ENCODE measurements at places on chromosomes 12 and 14. TPM values are rescaled to one million over a fixed set of nuclear protein-coding genes. Genes with fewer than 3 reads are reported as not detected.

The ASB2 gene
- total RNA-seq = not detected

The HCAR3 gene
- total RNA-seq = 0.16 TPM

The ERP27 gene
- total RNA-seq = not detected

The MSI1 gene
- 7.5 TPM for total RNA-seq

The DNAI7 gene
- 3.4 TPM for total RNA-seq

The COCH gene
- 39.1 TPM for total RNA-seq

The EML1 gene
- 137 TPM for total RNA-seq

The FAM186B gene
- total RNA-seq = not detected

GRCh38 chr12:2613326-2614073 is 181.3 kb upstream of the FKBP4 start:
- peak; percentile 53 for DNase-seq

- no peak for DNase-seq
Measured at GRCh38 chr12:106192659-106193393, 54.1 kb upstream of the NUAK1 start.

DNA sequence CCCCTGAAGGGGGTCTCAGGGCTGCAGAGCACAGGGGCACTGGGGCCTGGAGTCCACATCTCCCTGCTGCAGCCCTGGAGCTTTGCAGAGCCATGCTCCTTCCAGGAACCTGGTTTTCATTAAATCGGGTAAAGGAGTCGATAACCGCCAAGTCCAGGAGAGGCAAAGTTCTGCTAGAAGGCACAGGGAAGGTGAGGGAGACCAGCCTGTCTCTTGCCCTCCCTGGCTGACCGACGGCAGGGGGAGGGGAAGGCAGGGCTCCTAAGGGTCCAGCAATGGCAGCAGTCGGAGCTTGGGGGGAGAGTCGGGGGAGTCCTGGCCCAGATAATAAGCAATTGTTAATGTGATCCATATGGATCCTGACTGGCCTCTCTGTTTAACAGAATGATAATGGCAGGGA is 3.0 kb downstream of the FIGNL2 start:
- no peak for DNase-seq

DNA sequence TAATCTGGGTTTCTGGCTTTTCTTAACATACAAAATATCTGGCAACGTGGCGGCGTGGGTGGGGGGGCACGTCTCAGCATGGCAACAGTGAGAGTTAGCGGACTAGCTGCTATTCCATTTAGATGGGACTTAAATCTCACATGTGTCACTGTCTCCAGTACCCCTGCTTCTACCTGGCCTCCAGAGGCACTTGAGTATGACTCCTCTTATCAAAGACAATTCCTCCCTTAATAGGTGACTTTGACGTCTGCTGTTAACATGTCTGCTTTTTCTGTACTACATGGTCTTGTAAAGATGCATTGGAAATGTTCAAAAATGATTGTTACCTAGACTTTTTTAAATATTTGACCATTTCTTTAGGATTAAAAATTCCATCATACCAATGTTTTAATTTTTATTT is 456.2 kb downstream of the TMTC2 start:
- DNase-seq = no peak

DNA sequence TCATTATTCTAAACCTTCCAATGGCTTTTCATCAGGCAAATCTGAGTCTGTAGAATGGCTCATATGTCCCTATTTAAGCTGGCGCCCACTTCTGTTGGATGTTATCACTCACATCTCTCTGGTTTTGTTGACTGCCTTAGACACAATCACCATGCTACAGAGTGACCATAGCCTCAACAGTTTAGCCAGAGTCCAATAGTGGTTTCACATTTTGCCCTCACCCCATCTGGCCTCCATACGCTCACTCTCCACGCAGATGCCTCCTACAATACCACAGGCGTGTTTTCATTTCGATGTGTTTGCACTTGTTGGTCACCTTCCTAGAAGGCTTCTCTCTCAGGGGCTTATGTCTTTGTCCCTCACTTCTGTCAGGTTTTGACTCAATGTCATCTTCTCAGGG is 3.4 kb downstream of the KLRB1 start:
- DNase-seq = no peak

DNA sequence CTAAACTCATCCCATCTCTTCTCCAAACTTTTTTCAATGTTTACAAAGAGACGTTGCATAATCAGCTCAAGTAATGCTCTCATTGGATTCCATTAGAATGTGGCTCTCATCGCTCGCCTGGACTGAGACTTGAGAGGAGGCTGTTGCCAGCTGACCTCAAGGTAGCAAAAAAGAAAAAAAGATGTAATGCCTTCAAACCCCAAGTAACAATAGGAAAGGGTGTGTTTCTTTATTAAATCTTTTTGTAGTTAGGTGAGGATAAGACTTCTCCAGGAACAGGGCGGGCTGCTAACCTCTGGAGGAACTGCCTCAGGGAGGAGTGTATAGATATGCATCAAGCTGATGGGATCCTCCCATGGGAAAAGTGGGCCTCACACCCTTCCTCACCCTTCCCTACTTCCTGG is 956 bp upstream of the PTHLH start:
- no peak for DNase-seq

GRCh38 chr12:58171914-58172313 is 230.5 kb downstream of the ATP23 start:
- no peak for DNase-seq

DNA sequence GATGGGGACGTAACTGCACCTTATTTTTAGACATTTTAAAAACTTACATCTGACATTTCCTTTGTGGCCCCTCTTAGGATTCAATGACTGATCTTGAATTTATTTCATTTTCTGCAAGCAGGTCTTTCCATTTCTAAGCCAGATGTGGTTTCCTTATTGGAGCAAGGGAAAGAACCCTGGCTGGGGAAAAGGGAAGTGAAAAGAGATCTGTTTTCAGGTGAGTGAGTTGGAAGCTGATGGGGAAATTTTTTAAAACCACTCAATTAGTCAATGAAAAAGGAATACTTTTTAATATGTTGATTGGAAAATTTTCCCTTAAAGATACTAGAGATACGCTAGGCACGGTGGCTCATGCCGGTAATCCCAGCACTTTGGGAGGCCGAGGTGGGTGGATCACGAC is 2.6 kb downstream of the ZNF140 start:
- DNase-seq = no peak

GRCh38 chr14:96423446-96424108 is 31.6 kb downstream of the AK7 start:
- no peak for DNase-seq

- no peak for DNase-seq
Measured at GRCh38 chr12:24881227-24881626, 67.7 kb downstream of the BCAT1 start.

DNA sequence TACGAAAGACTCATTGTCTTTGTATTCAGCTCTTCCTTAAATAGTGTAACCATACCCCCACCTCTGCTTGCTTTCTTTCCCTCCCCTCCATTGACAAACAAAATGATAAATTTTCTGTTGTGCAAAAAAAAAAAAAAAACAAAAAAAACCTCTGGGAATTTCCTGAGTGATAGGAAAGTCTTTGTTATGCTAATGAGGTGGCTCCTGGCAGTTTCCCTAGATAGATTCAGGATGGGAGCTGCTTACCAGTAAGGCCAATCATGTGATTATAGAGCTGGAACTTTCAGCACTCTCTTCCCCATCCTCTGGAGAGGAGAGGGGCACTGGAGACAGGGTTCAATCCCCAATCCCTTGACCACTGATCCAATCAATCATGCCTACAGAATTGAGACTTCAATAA is 120.5 kb downstream of the NUAK1 start:
- no peak for DNase-seq

GRCh38 chr12:21583587-21583986 is 21.1 kb downstream of the GYS2 start:
- no peak for DNase-seq

DNA sequence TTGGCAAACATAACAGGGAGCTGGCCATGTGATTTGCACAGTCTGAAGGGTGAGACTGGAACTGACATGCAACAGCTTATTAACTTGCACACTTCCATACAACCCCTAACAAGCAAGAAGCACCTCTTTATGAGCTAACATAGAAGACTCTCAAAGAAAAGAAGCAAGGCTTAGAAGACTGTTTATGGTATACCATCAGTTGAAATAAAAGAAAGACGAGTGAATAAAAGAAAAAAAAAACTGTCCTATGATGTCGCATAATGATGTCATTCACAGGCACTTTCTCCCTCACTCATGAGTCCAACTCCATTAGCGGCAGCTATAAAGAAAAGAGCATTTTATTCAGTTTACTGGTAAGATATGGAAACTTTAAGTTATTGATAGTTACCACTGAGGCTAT is 3.3 kb upstream of the MDM1 start:
- no peak for DNase-seq

DNA sequence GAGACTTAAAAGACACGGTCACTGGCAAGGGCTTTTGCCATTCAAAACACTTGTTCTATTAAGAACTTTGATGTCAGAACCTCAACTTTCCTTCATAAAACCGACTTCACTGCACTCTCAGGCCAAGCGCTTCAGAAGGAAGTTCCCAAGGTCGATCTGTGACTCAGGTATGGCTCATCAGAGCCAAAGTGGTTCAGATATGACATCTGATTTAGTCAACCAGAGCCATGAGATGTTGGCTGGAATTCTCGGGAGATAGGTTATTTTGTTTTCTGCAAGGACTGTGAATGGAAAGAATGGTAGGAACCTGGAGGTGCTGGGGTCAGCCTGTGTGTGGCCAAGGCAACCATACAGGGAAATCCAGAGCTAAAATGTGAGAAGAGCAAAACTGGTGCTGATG is 445.6 kb downstream of the GLT1D1 start:
- no peak for DNase-seq

DNA sequence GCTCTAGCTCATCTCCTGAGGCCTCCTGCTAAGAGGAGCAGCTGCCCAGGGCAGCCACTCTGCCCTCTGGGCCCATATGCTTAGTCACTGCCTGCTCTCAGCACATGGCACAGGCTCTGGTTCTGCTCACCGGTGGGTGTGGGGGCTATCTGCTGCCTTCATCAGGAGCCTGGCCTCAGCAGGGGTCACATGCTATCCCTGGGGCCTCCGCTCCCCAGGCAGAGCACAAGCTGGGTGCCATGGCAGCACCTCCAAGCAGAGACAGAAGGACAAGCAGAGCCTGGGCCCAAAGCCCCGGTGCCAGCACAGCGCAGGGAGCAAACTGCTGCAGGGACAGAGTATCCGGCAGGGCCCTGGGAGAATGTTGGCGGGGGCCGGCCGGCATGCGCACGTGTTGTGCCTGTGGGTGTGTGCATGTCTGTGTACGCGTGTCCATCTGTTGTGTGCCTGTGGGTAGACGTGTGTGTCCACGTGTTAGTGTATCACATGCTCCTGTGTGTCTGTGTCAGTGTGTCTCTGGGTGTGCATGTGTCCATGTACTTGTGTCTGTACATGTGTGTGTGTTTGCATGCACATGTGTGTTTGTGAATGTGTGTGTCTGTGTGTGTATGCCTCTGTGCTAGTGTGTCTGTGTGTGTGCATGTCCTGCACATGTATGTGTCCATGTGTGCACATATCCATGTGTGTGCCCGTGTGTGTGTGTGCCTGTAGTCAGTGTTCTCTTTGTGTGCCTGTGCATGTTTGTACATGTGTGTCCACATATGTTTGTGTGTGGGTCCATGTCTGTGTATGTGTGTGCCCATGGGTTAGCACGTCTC is 326.9 kb downstream of the TMEM121 start:
- no peak for DNase-seq

DNA sequence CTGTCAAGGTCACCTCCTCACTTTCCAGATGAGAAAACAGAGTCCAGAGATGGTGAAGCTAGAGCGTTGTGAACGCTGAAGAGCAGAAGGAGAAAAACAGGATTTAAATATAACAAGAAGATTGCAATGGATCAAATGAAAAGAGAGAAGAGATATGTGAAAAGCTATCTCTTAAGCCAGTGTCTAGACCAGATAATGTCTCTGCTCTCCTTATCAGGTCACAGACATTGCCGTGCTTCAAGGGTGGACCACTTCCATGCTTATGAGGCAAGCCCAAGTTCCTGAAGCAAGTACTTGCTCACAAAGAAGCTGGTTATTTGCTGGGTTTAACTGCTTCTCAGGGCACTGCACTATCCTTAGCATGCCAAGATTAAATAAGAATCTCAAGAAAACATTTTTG is 31.6 kb upstream of the FRS2 start:
- no peak for DNase-seq

Data from occipital lobe (tissue), 3 donors.